Stimulated activated CD8-positive, alpha-beta memory T cell treated with anti-CD3 and anti-CD28 coated beads, Interleukin-2, amount 100 ng/mL, for 1 hour (primary cell): ENCODE measurements at places on chromosomes 3 and 15.

DNA sequence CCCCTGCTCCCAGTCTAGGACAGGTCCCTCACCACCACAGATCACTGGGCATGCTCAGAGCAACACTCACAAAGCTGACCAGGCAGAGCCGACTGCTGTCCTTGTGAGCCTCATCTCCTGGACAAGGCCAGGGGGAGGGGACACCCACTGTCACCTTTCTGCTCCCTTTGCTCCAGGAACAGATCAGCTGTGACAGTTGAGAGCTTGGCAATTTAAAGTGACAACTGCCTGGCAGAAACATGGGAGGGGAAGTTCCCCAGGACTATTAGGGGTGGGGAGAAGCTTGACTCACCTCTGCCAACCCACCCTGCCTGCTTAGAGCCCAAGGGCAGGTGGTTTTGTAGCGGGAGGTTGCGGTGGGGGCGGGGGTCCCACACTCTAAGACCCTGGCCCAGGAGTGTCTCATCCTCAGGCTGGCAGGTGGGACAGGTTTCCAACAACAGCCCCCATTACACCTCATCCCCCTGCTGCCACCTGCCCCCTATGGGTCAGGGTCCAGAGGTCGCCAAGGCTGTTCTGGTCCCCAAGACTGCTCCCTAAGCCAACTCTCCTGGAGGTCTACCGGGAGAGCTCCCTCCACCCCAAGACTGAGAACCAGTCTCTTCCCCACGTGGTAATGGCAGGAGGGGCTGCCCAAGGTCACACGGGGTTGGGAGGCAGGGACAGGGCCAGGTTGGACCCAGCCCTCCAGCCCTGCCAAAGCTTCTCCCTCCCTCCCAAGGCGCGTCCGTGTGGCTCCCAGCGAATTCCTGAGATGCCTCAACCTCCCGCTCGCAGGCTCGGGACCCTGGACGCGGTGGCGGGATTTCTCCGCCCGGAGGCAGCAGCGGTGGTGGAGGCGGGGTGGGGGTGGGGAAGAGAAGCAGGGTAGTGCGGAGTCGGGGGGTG is 80.4 kb downstream of the IQSEC1 start:
- no peak for DNase-seq

GRCh38 chr3:9253327-9253726 is 3.9 kb upstream of the SRGAP3 start:
- no peak for DNase-seq

DNA sequence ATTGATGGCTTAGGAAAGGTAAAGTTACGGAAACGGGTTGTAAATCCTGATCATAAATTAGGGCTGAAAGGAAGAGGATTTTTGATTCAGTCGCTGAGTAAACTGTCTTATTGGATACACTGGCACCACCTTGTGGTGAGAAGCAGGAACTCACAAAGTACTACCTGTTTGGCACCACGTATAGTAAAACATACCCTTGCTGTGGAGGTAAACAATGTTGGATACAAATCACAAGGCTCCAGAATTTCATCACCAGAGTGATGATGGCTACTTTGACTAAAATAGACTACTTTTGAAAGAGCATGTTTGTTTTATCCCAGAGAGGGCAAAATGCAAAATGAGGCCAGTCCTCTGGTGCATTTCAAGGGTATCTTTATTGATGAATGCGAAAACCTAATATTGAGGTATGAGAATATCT is 216.9 kb downstream of the IGSF11 start:
- no peak for DNase-seq

- DNase-seq: no peak
Measured at GRCh38 chr3:143158014-143158988, 38.7 kb downstream of the CHST2 start.

DNA sequence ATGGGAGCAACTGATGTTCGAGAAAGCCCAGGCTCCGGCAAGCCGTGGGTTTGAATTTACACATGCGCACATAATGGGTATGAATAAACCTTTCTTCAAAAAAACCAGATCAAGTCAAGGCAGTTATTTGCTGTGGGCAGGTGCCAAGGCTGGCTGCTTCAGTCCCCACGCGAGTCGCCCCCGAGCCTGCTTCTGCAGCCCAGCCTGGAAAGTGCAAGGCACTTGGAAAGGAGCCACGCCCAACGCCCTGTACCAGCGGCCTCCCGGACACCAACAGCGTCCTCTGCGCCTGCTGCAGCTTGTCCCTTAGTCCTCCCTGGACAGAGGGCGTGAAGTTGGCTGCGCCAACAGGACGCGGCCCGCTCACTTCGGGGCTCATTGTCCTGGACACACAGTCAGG is 68.9 kb downstream of the KLF15 start:
- no peak for DNase-seq

- no peak for DNase-seq
Measured at GRCh38 chr3:32818229-32818969, 602 bp downstream of the TRIM71 start.

GRCh38 chr3:157637866-157638265 is 134.7 kb upstream of the VEPH1 start:
- no peak for DNase-seq
